ENCODE measurements at places on chromosomes 5 and 9.
A peak's percentile ranks its signal among the peaks of the same experiment; 100 is the strongest.

GRCh38 chr9:104367507-104367906 lies 136.6 kb upstream of the OR13F1 start:
- DNase-seq, result no peak

- peak; percentile 65 for DNase-seq
These were observed 91.5 kb downstream of the MAMDC2 start for GRCh38 chr9:70135176-70135575.

- DNase-seq, result peak; percentile 42
These were observed 1.6 kb downstream of the ZNF462 start for GRCh38 chr9:106864373-106865143.

GRCh38 chr5:174523311-174524071 lies 200.9 kb upstream of the MSX2 start:
- DNase-seq, result no peak

- DNase-seq, result no peak
These were observed 1865.4 kb downstream of the MAT2B start for GRCh38 chr5:165370794-165371193.

DNA sequence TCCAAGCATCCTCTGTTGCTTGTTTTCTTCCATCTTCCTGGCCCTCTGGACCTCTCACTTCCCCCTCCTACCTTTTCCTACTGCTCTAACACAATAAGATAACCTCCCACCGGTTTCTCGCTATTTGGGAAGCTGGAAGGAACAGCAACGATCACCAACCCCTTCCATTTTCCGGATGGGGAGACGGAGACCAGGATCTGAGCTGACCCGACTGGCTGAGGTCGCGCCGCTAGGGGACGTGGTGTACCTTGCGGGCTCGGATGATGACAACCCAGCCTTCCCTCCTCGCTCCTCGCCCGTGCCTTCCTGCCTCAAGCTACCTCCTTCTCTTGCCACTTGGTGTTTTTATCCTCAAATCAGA lies 1.9 kb downstream of the LPAR1 start:
- DNase-seq, result peak; percentile 75

- no peak for DNase-seq
These were observed 309.4 kb downstream of the NR3C1 start for GRCh38 chr5:143094087-143094521.

GRCh38 chr9:108720191-108720642 lies 135.6 kb downstream of the ACTL7B start:
- no peak for DNase-seq

DNA sequence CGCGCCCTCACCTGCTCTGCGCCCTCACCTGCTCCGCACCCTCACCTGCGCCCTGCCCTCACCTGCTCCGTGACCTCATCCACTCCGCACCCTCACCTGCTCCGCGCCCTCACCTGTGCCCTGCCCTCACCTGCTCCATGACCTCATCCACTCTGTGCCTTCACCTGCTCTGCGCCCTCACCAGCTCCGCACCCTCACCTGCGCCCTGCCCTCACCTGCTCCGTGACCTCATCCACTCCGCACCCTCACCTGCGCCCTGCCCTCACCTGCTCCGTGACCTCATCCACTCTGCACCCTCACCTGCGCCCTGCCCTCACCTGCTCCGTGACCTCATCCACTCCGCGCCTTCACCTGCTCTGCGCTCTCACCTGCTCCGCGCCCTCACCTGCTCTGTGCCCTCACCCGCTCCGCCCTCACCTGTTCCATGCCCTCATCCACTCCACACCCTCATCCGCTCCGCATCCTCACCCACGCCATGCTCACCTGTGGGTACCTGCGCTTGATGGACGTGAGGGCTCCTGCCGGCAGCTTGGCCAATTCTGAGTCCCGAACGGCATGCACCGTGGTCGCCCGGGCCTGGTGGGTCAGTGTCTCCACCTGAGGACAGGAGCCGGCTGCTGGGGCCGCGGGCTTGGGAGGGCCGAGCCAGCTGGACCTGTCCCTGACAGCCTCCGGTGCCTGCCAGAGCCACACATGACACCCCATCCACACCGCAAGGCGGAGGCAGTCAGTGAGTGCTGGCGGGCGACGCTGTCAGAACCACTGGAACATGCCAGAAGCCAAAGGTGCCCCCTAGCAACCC lies 35.6 kb upstream of the NSMF start:
- no peak for DNase-seq

GRCh38 chr5:173902743-173903142 lies 14.6 kb downstream of the CPEB4 start:
- DNase-seq, result no peak

DNA sequence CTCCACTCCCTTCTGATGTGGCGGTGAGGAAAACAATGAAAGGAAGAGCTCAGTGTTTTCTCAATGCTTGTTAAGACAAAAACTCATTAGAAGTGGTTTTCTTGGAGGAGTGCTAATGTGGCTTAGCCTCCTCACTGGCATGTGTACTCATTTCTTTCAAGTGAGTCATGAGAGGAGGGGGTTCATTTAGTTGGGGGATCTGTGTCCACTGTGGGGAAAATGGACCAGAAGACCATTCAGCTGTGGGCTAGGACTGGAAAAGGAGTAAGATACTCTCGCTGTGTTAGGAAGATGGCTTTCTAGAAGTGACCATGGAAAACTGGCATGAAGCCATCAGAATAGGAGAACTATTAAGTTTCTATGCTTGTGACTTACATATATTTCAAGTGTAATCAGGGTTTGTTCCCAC lies 23.5 kb downstream of the KLF9 start:
- DNase-seq, result no peak

DNA sequence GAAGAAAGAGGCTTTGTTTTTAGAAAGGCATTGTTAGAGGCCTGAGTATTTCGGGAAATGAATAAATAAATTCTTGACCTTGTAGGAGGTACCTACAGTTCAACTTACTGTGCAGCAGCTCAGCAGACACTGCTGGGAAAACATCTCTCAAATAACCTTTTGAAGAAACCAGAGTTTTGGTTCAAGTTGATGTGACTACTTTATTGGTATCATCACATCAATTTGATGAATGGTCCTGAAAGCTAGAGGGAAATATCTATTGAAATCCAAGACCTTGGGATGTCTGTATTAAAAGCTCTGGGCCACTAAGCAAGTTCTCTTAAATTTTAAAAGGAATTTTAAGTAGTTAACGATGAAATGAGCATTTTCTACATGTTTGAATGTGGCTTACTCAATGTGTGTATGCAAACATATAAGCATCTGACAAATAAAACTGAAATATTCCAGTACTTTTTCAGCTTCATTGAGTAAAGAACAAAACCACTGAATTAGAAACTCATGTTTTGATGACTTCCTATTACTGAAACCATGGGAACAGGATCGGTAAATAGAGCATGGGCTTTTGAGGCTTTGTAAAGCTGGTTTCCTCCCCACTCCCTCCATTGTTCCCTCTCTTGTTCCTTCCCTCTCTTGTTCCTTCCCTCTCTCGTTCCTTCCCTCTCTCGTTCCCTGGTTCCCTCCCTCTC lies 36.7 kb downstream of the SLC27A6 start:
- DNase-seq, result no peak

DNA sequence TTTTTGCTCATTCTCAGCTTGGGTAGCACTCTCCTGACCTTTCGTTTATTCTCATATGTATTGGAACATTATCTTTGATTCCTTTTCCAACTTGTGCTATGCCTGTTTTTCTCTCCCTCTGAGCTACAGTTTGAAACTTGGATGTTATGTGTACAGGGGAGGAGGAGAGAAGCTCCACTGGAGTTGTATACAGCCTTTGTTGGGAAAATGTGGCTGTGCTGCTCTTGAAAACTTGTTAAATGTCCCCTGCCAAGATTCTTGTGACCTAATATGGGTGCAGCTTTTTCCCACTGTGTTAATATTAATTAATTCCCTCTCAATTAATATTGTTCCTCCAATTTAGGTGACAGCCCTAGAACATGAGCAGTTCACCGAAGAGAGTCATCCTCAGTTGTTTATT lies 235.4 kb downstream of the AOPEP start:
- no peak for DNase-seq

- DNase-seq, result peak; percentile 23
These were observed 13.6 kb downstream of the UBE2D2 start for GRCh38 chr5:139574641-139575312.

DNA sequence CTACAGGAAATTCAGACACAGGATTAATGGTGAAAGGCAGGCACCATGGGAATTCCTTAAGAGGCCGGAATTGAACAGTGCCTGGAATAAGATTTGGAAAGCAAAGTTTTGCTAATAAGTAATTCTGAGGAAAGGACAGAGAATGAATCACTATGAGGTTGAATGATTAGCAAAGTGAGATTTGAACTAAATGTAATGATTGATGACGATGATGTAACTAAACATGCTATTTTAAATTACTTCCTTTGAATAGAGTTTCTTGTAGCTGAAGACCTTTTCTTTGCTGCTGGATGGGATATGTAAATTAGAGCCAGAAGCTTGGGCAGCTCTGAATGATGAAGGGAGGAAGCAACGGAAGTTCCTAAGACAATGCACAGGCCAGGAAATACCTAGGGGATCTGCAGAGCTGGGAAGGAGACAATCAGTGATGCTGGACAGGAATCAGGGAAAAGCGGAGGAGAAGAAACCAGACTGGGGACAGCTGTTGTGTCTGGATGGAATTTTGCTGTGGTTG lies 482.0 kb downstream of the PSAT1 start:
- DNase-seq, result no peak

- peak; percentile 62 for DNase-seq
These were observed 27.5 kb downstream of the FAM163B start for GRCh38 chr9:133581513-133582343.

- no peak for DNase-seq
These were observed 138.1 kb downstream of the MYO10 start for GRCh38 chr5:16797951-16798350.

DNA sequence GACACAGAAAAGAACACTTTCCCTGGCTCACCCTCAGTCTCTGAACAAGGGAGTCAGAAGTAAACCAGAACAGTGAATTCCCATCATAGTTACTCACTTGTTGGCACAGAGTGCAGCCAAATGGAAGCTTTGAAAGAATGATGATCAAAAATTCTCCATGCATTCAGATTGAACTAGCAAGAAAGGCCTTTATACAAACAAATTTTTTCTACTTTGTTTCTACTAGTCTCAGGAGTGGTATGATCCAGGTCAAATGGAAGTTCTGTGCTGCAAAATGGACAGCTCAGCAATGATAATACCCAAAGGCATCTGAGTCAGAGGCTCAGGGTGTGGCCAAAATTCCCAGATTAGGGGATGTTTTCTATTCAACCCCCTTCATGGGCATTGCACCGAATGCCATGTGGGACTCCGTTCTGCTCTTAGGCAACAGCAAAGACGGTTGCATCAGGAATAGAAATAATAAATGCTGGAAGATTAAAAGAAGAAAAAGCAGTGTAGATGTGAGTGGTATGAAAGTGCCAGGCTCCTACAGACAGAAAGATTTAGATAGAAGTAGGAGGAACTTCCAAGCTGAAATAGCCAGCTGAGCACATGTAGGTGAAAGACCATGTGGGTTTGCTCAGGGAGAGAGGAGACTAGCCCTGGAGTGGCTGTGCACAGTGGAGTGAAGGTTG lies 24.0 kb upstream of the ASPN start:
- no peak for DNase-seq

- DNase-seq, result no peak
These were observed 28.0 kb downstream of the PRUNE2 start for GRCh38 chr9:76877961-76878360.

DNA sequence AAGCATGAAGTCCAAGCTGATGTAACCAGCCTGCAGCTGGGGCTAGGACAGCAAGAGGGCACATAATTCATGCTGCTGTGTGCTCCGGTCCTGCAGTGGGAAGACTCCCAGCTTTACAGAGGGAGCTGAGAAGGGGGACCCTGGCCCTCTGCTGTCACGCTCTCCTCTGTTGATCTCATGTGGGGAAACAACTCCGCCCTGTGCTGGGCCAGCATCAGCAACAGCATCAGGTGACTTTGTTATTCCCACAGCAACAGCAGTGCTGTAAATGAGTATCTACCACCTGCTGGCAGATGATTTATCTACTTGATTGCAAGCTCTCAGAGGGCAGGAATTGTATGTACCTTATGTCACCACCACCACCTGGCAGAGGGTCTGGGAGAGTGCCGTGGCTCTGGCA lies 176.2 kb downstream of the COL23A1 start:
- no peak for DNase-seq

DNA sequence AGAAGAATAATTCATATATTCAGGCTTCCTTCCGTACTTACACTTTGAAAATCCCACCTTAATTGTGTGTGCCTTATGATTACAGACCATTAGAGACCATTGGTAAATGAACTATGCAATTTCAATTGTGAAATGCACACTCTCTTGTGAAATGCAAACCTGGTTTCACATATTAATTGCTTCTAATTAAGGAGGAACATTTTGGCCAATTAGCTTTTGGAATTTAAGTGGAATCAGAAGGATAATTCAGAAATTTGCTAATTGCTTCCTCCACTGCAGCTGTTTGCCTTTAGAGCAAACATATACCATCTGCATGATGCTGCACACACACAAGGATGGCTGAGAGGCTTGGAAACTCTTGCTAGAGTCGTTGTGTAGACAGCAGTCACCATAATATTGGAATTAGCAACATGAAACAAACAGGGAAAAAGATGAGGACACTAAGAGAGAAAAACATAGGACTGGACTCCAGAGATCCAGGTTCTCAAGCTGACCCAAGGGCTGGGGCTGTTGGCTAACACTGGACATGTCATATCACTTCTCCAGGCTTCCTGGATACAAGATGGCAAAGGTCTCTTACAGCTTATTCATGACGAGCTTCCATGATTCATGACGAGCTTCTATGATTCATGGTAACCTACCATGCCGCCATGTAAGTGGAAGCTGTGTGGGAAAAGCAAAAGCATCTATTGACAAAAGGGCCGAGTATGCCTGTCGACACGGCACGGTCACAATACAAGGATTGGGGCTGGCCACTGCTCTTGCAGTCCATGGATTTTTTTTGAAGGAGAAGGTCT lies 78.0 kb downstream of the PTCH1 start:
- no peak for DNase-seq

GRCh38 chr9:70477146-70477745 lies 62.8 kb upstream of the KLF9 start:
- DNase-seq, result no peak

GRCh38 chr5:80653502-80653901 lies 950 bp upstream of the MSH3 start:
- peak; percentile 11 for DNase-seq

- no peak for DNase-seq
These were observed 75.1 kb upstream of the RGMB start for GRCh38 chr5:98698359-98698758.

GRCh38 chr5:11477786-11478185 lies 426.5 kb downstream of the CTNND2 start:
- no peak for DNase-seq

- DNase-seq, result no peak
These were observed 9.5 kb downstream of the LHFPL2 start for GRCh38 chr5:78638973-78639669.

DNA sequence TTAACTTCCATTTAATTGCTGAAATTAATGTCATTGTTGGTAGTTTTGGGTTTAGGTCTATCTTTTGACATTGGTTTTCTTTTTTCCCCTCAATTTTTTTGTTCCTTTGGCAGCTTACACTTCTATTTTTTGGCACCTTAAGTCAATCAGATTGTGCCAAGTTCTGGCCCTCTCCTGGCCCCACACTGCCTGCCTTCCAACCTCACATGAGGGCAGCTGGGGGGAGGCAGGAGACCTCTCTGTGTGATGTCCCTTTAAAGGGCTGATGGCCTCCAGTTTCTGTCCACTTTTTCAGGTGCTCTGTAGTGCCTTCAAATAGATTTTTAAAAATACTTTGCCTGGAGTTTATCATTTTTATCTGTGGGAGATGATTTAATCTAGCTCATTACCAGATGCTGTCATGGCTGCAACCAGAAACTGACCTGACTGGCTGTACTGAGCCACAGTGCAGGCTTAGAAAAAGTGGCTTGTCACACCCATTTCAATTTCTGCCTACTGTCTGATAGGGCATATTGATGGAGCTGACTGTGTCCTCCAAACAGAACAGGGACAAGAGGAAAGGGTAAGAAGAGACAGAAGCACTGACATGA lies 196.6 kb downstream of the FANCC start:
- peak; percentile 78 for DNase-seq

- no peak for DNase-seq
These were observed 7.0 kb upstream of the IL12B start for GRCh38 chr5:159337016-159337955.
